Neural progenitor cell (in vitro differentiated cells): ENCODE measurements at places on chromosomes 4 and X. TPM values are rescaled to one million over a fixed set of nuclear protein-coding genes. Genes with fewer than 3 reads are reported as not detected.

GATA1 gene
- not detected in 2 replicates for total RNA-seq

KLF8 gene
- 14.8 and 15.4 TPM in 2 replicates for total RNA-seq

DCHS2 gene
- 0.43 and 0.71 TPM in 2 replicates for total RNA-seq

KANTR gene
- 19.0 and 30.9 TPM in 2 replicates for total RNA-seq

IL3RA gene
- not detected in 2 replicates for total RNA-seq

- H3K4me1 ChIP-seq = no peaks in the 10 kb centered on the region
- no peak for DNase-seq
- H3K27ac ChIP-seq = no peak overlapping the region
Observed at GRCh38 chr4:110808351-110808878, 185.5 kb upstream of the PITX2 start.

- no peak overlapping the region for H3K27ac ChIP-seq
- H3K36me3 ChIP-seq = no peaks in the 10 kb centered on the region
- H3K4me3 ChIP-seq = no peak overlapping the region
Observed at GRCh38 chrX:47958761-47959342, 44.9 kb downstream of the ZNF182 start.
